Stimulated activated CD8-positive, alpha-beta memory T cell treated with anti-CD3 and anti-CD28 coated beads, Interleukin-4, amount 100 ng/mL, for 4 hours (primary cell): ENCODE measurements at places on chromosomes 12 and 14.

GRCh38 chr12:56205445-56205844 lies 16.2 kb upstream of the SMARCC2 start:
- no peak for DNase-seq

- DNase-seq = no peak
Measured at GRCh38 chr14:54549862-54550261, 17.1 kb upstream of the SAMD4A start.

GRCh38 chr12:29241821-29242591 lies 92.9 kb downstream of the FAR2 start:
- no peak for DNase-seq

GRCh38 chr12:115998119-115998633 lies 279.3 kb downstream of the MED13L start:
- DNase-seq = no peak

GRCh38 chr12:68100241-68100640 lies 59.3 kb downstream of the IFNG start:
- DNase-seq = no peak

DNA sequence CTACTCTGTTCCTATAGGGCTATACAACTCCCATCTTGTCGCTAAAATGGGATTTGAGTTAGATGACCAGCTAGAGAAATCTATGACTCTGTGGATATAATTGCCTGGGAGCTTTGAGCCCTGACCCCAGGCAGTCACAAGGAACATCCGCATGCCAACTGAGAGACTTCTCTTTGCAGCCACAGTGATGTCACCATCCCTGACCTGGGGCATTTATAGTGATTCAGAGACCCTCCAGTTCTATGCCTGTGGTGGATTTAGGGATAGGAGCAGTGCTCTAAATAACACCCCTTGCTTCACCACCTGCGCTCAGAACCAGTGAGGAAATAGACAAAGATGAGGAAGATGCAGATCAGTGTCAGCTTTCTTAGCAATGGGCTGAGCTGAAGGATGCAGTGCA lies 86.2 kb downstream of the RIN3 start:
- no peak for DNase-seq

DNA sequence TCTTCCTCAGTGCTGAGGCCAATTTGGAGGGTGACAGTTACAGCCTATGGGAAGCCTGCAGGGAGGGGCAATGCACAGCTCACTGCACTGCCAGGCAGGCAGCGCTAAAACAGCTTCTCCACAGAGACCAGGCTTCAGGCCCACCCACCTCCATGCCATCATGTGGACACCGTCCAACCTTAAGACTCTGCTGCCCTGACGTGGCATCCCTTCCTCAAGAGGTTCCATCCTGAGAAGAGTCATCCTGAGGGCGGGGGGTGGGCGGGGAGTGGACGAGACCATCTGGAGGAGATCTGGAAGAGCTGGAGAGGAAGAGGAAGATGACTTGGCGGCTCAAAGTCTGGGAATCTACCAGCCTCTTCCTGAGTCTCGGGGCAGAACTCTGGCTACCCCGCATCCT lies 8.4 kb upstream of the ACVRL1 start:
- no peak for DNase-seq

DNA sequence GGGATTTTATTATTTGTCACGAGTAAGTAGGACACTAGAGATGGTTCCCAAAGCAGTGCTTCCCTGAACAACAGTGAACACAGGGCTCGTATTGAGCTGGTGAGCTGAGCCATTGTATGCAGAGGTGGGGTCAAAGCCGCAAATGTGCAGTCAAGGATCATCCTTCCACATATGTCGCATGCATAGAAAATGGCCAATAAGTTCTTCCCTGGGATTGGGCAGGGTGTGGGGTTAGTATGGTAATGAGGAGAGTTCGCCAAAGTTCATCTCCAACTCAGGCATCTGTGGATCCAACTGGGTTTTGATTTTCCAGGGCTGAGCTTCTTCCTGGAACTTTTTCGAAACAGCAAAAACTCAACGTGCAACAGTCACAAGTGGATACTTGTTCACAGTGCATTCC lies 86.6 kb downstream of the CMKLR1 start:
- no peak for DNase-seq

- DNase-seq = no peak
Measured at GRCh38 chr14:23639891-23640523, 3.8 kb downstream of the DHRS2 start.

- DNase-seq = no peak
Measured at GRCh38 chr12:80941916-80942315, 4.2 kb upstream of the LIN7A start.

- DNase-seq = no peak
Measured at GRCh38 chr12:12723681-12724420, 6.7 kb downstream of the CDKN1B start.

- no peak for DNase-seq
Measured at GRCh38 chr12:53999559-54000115, 324 bp upstream of the HOXC9 start.

- no peak for DNase-seq
Measured at GRCh38 chr12:53496752-53497032, 2.6 kb downstream of the MAP3K12 start.

DNA sequence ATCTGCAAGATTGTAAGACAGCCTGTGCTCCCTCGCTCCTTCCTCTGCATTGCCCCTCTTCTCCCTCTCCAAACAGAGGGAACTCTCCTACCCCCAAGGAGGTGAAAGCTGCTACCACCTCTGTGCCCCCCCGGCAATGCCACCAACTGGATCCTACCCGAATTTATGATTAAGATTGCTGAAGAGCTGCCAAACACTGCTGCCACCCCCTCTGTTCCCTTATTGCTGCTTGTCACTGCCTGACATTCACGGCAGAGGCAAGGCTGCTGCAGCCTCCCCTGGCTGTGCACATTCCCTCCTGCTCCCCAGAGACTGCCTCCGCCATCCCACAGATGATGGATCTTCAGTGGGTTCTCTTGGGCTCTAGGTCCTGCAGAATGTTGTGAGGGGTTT lies 37.4 kb downstream of the DAD1 start:
- no peak for DNase-seq

GRCh38 chr14:74712499-74713394 lies at the start of the genes AREL1 and FCF1:
Gene AREL1, minus strand, starts transcription at chr14:74713080. Its CDS starts 27,465 bp downstream, at chr14:74685615.
Gene FCF1, plus strand, starts transcription at chr14:74713144. Its CDS starts 54 bp downstream, at chr14:74713198.
- peak; percentile 65 for DNase-seq

GRCh38 chr14:101460521-101460920 lies 100.8 kb upstream of the DIO3 start:
- no peak for DNase-seq

GRCh38 chr14:37114002-37114401 lies 58.4 kb downstream of the SLC25A21 start:
- no peak for DNase-seq

DNA sequence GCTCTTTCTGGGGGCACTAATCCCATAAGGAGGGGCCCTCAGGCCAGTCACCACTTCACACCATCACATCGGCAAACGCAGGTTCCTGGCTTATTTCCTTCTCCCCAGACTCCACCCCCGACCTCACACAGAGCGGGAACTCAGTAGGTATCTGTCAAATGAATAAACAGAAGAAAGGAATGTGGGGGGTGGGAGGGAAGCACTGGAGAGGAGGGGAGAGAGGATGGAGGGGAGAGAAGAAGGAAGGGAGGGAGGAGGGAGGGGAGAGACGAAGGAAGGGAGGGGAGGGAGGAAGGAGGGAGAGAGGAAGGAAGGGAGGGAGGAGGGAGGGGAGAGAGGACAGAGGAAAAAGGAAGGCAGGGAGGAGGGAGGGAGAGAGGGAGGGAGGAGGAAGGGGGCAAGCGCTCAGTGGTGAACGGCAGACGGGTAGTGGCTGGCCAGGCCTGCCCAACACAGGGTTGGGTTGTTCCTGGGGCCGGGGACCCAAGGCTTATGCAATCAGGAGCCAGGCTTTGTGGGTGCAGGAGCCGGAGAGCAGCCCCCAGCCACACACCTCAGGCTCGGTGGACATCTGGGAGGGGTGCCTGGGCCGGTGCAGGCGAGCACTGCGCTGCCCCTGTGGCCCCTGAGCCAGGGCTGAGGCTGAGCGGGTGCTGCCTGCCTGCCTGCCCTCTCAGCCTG lies 52.6 kb upstream of the FBRSL1 start:
- DNase-seq = no peak

- no peak for DNase-seq
Measured at GRCh38 chr14:23608454-23608853, 27.7 kb upstream of the DHRS2 start.

DNA sequence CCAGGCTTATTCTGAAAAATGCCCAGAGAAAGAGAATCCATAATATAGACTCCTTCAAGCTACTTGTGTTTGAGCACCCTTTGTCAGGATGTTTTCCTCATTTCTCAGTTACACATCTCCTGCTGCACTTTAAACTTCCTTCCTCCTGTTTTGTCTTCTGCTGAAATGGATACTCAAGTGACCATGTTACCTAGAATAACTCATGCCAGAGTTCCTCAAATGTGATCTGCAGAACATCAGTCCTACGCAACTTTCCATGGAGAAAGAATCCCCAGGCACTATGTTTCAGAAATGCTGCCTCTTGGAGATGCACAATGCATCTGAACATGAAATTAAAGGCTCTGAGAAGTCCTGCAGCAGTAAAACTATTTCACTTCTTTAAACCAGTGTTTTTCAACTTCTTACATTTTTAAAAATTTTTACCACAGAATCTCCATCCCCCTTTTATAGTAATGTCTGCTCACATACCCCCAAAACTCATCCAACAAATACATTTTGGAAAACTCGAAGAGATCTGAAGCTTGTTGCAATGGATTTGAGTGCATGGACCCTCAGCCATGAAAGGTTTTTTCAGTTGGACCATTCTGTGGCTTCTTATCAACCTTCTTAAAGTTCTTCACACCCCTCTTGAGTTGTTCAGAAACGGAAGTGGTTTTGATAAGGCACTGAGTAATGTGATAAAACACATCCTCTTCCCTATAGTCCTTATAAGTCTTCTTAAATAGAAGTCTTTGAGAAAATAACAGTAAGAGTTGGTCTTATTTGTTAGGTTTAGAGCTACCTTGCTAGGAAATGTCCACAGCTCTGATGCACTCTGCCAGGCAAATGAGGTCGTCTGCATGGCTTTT lies 84.5 kb upstream of the KCNA1 start:
- DNase-seq = no peak

GRCh38 chr12:108187831-108188230 lies 58.7 kb downstream of the WSCD2 start:
- no peak for DNase-seq

DNA sequence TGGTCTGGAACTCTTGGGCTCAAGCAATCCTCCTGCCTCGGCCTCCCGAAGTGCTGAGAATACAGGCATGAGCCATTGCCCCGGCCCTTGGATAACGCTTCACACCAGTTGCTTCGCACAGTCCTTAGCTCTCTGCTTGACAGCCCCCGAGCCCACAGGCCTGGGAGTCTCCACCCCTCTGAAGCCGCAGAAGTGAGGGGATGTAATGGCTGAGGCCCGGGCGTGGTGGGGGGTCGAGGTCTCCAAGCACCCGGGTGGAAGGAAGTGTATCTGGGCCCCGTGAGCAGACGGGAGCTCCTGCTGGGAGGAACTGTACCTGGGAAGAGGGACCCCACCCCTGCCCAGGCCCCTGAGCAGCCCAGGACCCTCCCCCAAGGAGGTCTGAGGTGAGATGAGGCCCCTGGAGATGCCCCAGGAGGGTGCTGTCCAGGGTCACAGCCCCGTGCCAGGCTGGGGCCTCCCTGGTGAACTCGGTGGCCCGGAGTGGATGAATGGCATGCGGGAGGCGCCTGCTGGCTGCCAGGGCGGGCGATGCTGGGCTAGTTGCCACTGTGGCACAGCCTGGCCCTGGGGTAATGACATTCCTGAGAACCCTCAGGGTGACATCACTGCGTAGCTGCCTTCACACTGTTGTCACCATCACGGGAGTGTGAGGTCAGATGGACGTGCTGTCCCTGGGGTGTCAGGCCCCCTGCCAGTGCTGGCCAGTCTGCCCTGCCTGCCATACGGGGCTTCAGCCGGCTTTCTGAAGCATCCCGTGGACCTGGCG lies 48.9 kb downstream of the KIF26A start:
- no peak for DNase-seq

DNA sequence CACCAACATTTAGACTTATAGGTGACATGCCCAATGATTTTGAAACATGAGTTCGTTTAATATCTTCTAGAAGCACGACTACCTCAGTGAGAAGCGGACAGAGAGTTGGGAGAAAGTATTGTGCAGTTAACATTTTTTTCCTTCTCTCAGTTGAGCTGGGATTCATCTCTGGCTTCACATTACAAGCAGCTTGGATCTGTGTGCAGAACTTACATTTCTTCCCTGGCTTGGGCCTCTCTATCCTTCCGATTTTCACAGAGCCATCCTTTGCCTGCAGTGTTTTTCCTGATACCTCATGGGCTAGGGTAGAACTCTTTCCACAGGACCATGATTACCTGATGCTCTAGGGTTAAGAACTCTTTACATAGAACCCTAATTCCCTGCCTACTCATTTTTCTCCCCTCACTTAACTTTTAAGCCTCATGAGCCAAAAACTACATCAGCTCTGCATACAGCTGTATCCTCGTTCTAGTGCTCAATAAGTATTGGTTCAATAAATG lies 86.5 kb downstream of the FLRT2 start:
- DNase-seq = no peak

DNA sequence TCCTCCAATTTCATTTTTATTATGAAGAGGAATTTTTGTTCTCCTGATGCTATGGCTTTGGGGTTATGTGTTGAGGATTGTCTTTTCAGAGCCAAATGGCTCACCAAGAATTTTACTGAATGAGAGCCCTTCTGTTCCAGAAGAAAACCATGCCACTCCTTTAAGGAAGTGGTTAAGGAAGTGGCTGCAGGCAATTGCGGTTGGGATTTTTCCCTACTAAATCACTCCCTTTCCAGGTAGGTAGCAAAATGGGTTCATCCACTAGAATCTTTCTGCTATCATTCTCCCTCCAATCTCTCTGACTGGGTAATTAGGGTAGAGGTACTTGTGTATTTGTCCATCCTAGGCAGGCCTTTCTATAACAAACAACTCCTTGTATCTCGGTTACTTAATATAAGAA lies 163.1 kb downstream of the TTC8 start:
- no peak for DNase-seq

GRCh38 chr14:79475887-79476532 lies 735.3 kb downstream of the DIO2 start:
- no peak for DNase-seq

- no peak for DNase-seq
Measured at GRCh38 chr14:52875707-52876106, 75.1 kb downstream of the FERMT2 start.

- DNase-seq = no peak
Measured at GRCh38 chr14:94466706-94467370, 9.2 kb downstream of the SERPINA9 start.

DNA sequence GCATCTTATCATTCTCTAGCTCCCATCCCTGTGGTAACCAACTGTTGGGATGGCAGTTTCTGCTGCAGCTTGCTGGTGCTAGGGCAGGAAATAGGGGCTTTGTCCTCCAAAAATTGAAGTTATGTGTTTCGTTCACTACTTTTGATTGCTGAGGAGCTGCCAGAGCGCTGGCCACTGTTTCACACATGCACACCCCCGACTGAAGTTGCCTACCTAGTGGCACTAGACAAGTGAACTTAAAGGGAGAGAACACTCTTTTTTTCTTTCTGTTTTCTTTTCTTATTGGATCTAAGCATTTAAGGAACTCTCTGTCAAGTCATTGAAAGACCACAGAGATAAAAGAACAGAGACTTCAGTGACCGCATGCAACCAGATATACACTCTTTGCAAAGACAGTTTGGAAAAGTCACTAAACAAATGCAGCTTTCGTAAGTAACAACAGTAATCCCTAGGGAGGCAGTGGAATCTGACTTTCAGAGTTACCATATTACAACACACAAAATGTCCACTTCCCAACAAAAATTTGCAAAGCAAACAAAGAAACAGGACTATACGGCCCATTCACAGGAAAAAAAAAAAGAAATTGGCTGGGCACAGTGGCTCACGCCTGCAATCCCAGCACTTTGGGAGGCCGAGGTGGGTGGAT lies 12.0 kb downstream of the TFCP2 start:
- peak; percentile 1 for DNase-seq
